ENCODE measurements at places on chromosomes 12 and 14.
A peak's percentile ranks its signal among the peaks of the same experiment; 100 is the strongest.

DNA sequence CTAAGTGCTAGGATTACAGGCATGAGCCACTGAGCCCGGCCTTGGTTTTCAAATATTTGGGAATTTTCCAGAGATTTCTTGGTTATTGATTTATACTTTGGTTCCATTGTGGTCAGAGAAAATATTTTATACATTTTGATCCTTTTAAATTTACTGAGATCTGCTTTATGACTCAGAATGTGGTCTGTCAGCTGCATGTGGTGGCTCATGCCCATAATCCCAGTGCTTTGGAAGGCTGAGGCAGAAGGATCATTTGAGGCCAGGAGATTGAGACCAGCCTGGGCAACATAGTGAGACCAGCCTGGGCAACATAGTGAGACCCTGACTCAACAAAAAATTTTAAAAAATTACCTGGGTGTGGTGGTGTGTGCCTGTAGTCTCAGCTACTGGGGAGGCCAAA lies 49.8 kb downstream of the ADCK1 start:
- no peak for DNase-seq

- no peak for DNase-seq
Measured at GRCh38 chr12:68602720-68603119, 8.0 kb upstream of the RAP1B start.

- DNase-seq, result no peak
Measured at GRCh38 chr12:115820656-115821055, 456.8 kb downstream of the MED13L start.

- DNase-seq, result peak; percentile 94
Measured at GRCh38 chr12:124913474-124914391, 717 bp downstream of the UBC start.

GRCh38 chr12:110705309-110705708 lies 16.4 kb upstream of the HVCN1 start:
- no peak for DNase-seq

- DNase-seq, result peak; percentile 22
Measured at GRCh38 chr12:125149160-125150108, 84.2 kb downstream of the AACS start.

GRCh38 chr14:66405158-66405557 lies 81.0 kb upstream of the CCDC196 start:
- no peak for DNase-seq

GRCh38 chr12:113083863-113084435 lies 27.4 kb downstream of the DTX1 start:
- peak; percentile 76 for DNase-seq

DNA sequence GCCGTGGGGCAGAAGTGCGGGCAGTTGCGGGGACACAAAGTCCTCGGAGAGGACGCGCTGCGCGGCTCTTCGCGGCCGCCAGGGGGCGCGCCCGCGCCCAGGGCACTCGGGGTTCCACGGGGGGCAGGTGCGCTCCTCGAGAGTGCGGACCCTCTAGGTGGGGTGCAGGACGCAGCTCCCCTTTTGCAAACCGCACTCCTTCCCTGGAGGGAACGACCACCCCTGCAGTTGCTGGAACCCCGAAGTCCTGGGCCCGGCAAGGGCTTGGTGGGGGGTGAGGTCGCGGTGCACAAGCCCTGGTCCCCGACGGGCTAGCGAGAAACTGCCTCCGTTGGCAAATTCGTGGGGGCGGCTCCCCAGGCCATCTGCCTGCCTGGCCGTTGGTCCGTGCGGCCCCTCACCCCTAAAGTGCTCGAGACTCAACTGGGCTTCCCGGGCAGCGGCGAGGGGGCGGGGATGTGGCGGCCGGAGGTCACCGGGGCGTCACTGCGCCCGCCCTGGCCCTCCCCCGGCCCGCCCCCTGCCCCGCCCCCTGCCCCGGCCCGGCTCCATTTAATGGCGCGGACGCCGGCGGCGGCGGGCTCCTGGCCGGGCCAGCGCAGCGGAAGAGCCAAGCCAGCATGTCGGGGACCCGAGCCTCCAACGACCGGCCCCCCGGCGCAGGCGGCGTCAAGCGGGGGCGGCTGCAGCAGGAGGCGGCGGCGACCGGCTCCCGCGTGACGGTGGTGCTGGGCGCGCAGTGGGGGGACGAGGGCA lies at the start of gene ADSS1:
TSS of gene ADSS1 (plus strand) at position 579 of the 756 bp plus-strand sequence. CDS start at position 621, 42 bp downstream.
- peak; percentile 67 for DNase-seq

DNA sequence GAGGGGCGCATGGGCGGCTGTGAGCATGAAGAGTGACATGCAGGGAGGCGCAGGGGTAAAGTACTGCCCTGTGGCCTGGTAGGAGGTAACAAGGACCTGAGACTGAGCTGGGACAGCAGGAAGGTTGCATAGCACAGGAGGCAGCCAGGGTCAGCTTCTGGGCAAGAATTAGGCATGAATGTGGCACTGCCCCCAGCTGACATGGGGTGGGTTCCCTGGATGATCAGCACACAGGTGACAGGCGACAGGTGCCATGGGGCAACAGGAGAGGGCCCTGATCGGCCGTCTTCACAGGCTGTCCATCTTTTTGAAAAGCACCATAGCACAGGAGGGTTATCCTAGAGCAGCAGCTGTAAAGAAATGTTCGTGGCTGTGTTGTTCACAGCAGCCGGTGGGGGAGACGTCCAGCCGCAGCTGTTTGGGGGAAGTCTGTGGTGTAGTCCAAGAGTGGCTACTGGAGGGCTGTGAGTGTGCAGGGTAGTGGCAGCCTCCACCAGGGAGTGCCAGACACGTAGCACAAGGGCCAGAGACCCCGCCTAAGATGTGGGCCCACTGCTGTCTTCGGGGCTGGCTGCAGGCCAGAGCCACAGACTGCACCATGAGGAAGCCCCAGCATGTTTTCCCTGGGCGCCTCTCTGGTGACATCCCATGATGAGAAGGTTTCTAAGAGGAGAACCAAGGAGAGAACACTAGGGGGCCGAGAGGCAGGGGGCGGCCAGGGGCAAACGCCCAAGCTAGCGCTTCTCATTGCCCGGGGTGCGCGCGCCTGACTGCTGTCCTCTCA lies 8.4 kb downstream of the CLBA1 start:
- DNase-seq, result no peak

DNA sequence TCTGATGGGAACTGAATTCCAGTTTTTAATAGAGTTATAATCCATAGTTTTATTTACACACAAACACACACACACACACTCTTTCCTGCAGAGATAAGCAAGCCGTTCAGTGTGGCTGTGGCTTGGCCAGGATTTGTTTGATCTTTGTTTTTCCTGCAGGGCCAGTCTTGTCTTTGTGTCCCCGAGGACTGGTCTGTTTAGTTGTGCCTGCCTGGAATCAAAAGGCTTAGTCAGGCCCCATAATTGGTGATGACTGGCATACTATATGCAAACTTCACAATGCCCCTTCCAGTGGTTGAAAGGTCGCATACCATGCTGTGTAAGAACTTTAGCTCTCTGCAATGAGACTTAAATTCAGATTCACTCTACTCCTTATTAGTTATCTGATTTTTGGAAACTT lies 26.0 kb downstream of the WBP11 start:
- no peak for DNase-seq

DNA sequence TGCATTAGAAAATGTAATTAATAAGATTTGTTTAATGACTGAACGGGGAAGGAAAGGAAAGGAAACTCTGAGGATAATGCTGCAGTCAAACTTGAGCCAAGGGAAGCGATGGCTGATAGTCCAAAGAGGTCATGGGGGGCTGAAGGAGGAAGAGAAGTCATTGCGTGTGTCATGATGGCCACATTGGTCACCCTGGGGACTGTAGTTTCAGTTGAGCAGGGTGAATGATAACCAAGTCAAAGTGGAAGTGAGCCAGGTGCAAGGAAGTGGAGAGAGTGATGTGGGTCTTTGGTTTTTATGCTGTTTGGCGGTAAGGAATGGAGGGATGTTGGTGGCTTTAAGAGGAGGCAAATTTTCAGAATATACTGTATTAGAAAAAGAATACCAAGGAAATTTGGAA lies 21.6 kb downstream of the C12orf75 start:
- DNase-seq, result no peak

DNA sequence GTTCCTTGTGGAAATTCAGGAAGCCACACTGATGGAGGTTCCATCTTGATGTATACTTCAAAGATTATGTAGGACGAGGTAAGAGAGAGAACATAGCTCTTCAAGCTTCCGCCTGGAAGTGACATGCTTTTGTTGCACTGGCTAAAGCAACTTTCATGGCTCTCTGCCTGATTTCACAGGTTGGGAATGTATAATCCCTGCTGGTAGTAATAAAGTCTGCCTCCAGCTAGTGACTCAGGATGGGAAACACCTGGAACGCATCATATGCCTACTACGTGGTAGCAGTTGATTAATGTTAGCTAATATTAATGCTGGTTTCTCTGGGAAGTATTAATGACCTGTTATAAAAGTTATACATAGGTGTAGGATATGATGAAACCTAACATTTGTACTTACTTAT lies 71.1 kb downstream of the PELI2 start:
- DNase-seq, result no peak

DNA sequence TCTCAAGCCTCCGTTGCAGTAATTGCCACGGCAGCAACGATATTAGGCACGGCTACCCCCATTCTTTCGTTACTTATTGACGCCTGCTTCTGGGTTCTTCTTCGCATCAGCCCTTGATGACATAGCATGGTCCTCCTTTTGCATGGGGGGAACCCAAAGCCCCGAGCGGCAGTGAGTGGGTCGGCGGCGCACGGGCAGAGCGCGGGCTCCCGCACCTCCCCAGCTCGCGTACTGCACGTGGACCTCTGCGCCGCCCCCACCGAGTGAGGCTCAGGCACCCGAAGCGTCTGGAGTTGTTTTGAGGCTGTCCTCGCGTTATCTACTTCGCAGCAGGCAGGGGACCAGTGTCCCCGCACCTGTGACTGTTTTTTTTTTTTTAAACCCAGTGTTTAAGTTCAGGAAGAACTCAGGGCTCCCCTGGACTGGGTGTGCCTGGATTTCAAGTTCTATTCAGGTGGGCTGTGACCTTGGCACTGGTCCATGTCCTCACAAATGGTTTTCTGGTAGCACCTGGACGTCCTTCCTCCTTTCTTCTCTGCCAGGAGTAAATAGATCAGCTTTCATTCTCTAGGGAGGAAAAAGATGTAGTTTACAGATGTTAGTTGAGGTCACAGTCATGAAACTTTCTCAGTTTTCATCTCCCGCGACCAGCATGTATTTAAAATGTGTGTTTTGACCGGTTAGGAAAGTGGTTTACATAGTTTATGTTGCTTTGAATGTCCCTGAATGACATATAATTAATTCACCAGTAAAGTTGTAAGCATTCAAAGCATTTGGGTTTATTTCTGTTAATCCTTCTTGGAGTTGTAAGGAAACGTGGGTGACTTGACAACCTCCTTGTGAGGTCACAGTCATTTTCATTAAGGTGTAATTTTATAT lies 1.4 kb upstream of the FOXN4 start:
- DNase-seq, result peak; percentile 54

GRCh38 chr14:71647086-71647784 lies 285.0 kb upstream of the RGS6 start:
- no peak for DNase-seq

GRCh38 chr12:24200010-24200409 lies 250.5 kb upstream of the SOX5 start:
- no peak for DNase-seq

- no peak for DNase-seq
Measured at GRCh38 chr12:118986050-118986449, 4.7 kb downstream of the SRRM4 start.

- no peak for DNase-seq
Measured at GRCh38 chr14:71414631-71415403, 507.6 kb downstream of the PCNX1 start.

DNA sequence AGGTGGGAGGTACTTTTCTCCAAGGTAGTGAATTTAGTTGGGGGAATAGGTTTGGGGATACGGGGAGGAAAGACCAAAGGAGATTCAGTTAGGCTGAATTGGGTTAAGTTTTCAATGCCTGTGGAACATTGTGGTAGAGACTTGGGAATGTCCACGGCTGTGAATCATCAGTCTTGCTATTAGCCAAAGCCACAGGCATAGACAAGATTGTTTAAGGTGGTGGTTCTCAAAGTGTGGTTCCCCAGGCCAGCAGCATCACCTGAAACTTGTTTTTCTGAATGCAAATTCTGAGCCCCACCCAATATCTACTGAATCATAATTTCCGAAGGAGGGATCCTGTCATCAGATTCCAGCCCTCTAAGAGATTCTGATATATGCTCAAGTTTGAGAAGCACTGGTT lies 316.2 kb downstream of the EGLN3 start:
- no peak for DNase-seq

DNA sequence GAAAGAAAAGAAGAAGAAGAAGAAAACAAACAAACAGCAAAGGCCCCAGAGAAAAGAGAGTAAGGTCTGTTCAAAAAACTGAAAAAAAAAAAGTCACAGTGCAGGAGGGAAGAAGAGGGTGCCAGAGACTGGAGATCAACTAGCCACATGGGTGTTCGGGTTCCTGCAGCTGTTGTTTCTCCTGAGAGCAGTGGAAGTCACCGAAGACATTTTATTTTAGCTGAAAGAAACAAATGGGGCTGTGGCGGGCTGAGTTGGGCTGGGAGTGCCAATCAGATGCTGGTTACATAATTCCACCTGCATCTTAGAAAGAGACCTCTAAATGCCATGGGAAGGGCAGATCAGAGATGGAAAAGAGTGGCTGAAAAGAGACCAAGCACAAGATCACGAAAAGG lies 33.9 kb downstream of the ACTN1 start:
- DNase-seq, result no peak

DNA sequence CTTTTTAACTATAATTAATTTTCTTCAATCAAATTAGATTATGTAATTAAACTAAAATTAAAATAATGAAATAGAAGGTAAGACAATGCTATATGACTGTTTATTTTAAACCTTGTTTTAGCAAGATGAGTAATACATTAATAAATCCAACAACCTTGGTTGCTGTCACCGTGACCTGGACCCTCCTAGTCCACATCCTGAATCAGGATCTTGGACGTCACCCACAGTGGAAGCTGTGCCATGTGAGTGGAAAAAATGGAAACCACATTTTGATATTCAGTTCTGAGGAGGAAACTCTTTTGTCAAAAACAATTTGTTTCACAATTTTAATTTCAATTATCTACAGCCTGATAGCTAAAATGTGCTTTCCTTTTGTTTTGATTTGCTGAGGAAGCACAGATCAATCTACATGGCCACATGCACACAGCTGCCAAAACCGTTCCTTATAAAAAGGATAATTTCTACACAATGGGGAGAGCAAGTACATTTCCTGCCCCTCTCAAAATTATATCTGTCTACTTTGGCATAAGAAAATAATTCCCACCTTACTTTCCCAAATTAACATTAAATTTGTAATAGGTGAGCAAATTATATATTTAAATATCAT lies 255.5 kb downstream of the RASSF9 start:
- DNase-seq, result no peak

- DNase-seq, result no peak
Measured at GRCh38 chr12:3929875-3930615, 56.8 kb upstream of the PARP11 start.

- peak; percentile 84 for DNase-seq
Measured at GRCh38 chr12:130070126-130070611, 92.1 kb upstream of the FZD10 start.

- no peak for DNase-seq
Measured at GRCh38 chr12:52067081-52067374, 2.8 kb upstream of the ATG101 start.

- DNase-seq, result no peak
Measured at GRCh38 chr12:2673966-2674810, 120.6 kb upstream of the FKBP4 start.

Measured in testis (tissue), 5 donors.